ENCODE measurements at places on chromosomes 12 and 14. TPM values are rescaled to one million over a fixed set of nuclear protein-coding genes. Genes with fewer than 3 reads are reported as not detected.

CLEC6A gene
- not detected for total RNA-seq

INF2 gene
- 44.7 TPM for total RNA-seq

OAS2 gene
- 6.5 TPM for total RNA-seq

ATP6V1D gene
- 144 TPM for total RNA-seq

ADCY6 gene
- total RNA-seq = 51.5 TPM

TMEM30B gene
- 0.82 TPM for total RNA-seq

TROAP gene
- 1.5 TPM for total RNA-seq

PITPNM2 gene
- 13.1 TPM for total RNA-seq

GPR68 gene
- total RNA-seq = 1.8 TPM

MUCL1 gene
- total RNA-seq = not detected

FAR2 gene
- total RNA-seq = 6.2 TPM

LRFN5 gene
- 0.79 TPM for total RNA-seq

PTCSC3 gene
- not detected for total RNA-seq

MARK3 gene
- total RNA-seq = 68.7 TPM

PTGER2 gene
- 2.3 TPM for total RNA-seq

All from left cardiac atrium (tissue), 4 donors.